Activated naive CD8-positive, alpha-beta T cell treated with anti-CD3 and anti-CD28 coated beads, Interleukin-2, amount 10 ng/mL, durations not matched to agents 7 days and 5 days (primary cell): ENCODE measurements at places on chromosomes 11 and 22.

DNA sequence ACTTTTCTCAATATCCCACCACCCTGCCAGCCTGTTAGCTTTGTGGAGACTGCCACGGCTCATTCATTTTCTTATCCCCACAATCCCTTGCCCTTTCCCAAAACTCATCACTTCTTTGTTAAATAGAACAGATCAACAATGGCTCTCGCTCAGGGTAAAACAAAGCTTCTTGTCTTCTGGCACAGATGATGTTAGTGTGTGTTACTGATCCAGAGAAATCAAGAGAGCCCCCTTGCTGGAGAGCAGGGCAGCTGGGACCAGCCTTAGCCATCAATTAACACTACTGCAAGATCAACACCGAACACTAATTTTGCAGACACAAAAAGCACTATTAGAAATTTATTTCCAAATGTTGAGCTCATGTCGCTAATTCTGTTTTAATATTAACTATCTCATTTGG is 420.9 kb downstream of the TENM4 start:
- no peak for DNase-seq

- peak; percentile 91 for DNase-seq
Observed at GRCh38 chr22:50469377-50470305, 5.2 kb downstream of the SBF1 start.

- peak; percentile 50 for DNase-seq
Observed at GRCh38 chr22:30940685-30941362, 27.8 kb downstream of the MORC2 start.

DNA sequence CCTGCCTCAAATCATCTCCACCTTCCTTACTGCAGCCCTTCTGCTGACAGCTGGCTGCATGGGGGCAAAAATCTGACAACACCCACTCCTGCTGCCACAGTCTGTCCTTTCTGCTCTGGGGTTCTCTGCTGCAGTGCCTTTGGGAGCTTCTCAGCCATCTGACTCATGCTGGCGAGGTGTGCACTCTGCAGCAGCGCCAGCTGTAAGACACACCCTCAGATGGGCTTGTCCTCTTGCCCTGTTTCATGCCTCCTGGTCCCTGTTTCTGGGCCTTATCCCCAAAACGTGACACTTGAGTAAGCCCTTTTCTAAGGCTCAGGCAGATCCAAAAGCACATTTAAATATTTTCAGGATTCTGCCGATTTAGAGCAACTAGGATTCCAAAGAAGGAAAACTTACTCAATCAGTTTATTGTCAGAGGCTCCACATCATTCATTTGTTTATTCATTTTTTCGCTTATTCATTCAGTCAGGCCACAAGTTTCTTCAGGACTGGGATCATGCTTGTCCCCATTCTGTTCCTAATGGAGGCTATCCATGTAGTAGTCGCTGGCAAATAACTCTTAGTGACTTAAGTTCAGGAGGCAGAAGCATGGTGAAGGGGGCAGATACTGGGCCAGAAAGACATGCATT is 60.2 kb downstream of the SMIM38 start:
- no peak for DNase-seq

GRCh38 chr11:128086794-128087193 is 500.6 kb downstream of the ETS1 start:
- DNase-seq, result no peak

GRCh38 chr11:45158891-45159605 is 12.6 kb downstream of the PRDM11 start:
- DNase-seq, result no peak

DNA sequence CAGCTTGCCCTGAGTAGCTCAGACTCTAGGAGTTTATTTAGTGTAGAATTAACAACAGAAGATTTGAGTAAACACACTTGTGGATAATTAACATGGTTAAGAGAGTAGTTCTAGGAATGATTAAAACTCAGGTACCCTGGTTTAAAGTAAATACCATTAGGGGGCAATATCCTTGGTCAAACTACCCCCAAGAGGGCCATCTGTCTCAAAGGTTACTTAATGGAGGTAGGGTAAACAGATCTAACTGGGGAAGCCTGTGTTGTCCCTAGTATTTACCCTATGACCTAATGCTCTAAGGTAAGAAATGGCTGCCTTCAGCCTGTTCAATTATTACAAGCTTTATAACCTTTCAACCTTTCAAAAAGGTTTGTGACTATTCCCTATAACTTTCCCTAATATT is 10.6 kb upstream of the GLYATL1 start:
- DNase-seq, result no peak

- no peak for DNase-seq
Observed at GRCh38 chr11:83046621-83047172, 25.0 kb downstream of the RAB30 start.

- peak; percentile 30 for DNase-seq
Observed at GRCh38 chr22:39150848-39151215, 1.6 kb downstream of the CBX7 start.

DNA sequence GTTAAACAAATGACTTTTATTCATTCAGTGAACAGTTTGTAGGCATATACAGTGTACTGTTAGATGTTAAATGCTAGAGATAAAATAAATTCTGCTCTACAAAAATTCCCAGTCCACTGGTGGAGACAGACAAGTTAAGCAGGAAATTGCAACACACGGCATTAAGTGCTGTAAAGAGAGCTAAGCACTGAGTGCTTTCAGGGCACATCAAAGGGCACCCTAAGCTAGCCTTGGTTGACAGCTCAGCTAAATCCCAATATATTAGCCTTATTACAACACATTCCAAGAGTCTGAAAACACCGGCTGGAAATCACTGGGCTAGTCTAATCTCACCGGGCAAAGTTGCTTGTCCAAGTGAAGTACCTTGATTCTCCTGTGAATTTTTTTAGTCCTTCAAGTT is 55.1 kb downstream of the NOX4 start:
- DNase-seq, result no peak

GRCh38 chr11:35619116-35619854 is 1.0 kb downstream of the FJX1 start:
- peak; percentile 41 for DNase-seq

DNA sequence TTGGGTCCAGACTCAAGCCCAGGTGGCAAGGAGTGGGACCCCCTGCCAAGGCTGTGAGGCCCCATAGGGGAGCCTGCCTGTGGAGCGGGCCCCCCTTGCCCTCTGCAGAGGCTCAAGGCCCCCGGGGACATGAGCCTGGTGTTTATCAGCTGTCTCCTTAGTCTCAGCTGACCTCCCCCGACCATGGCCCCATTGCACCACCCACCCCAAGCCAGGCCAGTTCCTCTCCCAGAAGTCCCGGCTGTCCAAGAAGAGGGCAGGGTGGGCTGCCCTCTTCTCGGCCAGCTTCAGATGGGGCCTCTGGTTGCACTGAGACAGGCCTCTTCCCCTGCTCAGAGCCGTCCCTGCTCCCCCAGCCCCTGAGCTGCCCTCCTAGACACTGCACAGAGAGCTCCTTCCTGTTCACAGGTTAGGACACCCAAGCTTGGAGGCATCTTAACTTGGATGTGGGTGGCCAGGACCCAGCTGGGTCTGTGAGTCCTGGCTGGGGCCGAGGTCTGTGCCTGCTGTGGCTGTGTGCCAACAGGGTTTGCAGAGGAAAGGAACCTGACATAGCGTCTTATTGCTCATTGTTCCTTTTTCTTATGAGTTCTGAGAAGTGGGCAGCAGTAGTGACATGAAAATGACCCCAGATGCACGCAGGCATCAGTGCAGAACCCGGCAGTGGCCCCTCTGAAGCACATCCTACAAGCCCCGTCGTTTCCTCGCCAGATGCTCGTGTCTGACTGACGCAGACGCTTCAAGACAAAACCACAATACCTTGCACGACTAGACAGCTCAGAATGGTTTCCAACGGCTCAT is 5.4 kb downstream of the TRABD start:
- DNase-seq, result peak; percentile 69

DNA sequence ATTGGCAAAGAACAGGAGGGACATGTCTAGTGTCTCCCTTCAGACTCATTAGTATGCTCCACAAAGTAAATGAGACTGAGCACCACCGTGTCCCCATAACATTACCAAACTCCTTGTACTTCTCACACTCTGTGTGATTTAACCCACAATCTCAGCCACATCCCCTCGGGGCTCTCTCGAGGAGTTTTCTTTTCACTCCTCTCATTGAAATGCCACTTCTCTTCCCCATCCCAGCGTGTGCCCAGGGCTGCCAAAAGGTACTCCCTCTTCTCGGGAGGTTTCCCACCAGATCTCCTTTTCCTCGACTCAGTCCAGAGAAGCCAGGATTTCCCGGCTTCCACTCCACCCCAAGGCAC is 1.1 kb downstream of the RBFOX2 start:
- DNase-seq, result no peak

GRCh38 chr11:63907808-63908530 is 9.0 kb downstream of the RCOR2 start:
- no peak for DNase-seq

- DNase-seq, result peak; percentile 71
Observed at GRCh38 chr22:37428649-37429586, 1.6 kb upstream of the ELFN2 start.

DNA sequence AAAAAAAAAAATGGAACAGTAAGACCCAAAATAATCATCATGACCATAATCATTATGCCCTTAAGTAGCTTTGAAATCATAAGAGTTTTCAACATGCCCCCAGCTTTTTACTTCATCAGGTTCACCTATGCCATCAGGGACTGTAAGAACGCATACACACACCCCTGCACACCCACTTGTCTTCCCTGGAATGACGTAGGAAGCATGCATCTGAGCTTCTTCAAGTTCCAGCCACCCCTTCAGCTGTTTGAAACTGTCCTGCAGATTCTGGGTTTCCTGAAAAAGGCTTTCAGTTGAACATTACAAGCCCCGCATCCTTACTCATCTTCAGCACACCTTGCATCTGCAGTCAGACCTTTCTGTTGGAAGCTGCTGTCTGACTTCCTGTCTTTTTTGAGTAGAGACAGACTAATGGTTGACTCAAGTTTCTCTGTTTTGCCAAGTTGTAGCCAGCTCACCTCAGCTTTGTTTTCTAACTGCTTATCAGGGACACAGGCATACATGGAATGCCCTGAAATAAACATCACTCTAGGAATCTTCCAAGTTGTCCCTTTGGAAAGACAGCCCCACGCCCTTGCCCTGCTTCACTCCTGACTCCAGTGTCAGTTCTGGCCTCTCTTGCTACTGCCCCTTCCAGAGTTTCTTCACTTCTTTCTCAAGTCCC is 37.0 kb downstream of the ARHGAP1 start:
- no peak for DNase-seq

DNA sequence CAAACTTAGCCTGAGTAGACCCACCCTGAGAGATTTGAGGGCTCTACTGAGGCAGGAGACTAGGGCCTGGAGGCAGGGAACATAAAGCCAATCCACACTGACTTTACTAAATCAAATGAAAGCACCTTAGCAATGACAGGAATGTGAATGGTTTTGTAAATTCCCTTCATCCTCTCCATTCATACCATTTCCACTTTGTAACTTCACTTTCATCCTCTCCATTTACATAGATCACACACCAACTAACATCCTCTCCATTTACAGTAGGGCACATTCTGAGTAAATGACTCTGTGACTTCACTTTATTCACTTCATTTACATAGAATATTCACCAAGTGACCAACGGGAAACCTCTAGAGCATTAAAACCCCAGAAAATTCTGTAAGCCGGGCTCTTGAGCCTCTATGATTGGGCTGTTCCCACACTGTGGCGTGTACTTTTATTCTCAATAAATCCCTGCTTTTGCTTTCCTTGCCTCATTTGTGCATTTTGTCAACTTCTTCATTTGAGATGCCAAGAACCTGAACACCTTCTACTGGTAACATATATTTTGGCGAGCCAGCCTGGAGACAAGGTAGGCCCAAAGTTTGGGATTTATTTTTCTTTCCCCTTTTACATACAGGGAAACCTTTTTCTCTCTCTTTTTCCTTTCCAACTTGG is 82.9 kb downstream of the PIWIL4 start:
- DNase-seq, result no peak

DNA sequence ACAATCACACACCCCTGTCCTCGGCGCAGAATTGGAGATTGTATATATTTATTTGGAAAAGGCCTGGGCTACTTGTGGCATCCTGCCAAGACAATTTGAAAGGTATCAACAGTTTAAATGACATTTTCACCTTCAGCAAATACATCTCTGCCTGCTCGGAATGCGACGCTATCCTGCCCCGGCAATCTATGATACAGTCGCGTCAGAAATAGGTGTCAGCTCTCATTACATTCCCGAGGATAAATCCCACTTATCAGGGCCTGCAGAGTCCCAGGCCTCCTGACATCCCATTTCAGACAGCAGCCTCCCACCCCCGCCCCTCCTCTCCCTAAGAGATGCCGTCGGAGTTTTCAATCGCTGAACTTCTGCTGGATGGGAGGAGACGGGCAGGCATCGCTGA is 114.7 kb downstream of the BRD1 start:
- no peak for DNase-seq

DNA sequence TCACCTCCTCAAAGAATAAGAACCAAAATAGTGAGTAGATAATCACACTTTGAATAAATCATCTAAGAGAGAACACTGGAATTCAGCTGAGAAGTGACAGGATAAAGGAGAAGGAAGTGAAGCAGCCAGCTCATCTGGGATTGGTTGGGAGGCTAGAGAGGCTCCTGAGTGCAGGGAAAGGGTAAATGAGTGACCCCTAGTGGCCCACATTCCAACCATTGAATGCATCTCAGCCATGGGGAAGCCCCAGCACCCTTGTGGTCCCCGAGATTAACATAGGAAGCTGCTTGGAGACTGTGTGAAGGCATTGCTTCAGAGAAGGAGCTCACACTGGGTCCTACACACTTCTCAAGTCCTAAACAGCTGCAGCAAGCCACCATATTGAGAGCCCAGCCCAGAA is 82.3 kb downstream of the JRKL start:
- DNase-seq, result no peak

GRCh38 chr11:105074166-105074530 is 29.0 kb upstream of the CARD16 start:
- DNase-seq, result no peak

- no peak for DNase-seq
Observed at GRCh38 chr11:90344546-90344945, 121.7 kb upstream of the CHORDC1 start.

GRCh38 chr11:16825101-16825500 is 86.7 kb downstream of the C11orf58 start:
- DNase-seq, result no peak

DNA sequence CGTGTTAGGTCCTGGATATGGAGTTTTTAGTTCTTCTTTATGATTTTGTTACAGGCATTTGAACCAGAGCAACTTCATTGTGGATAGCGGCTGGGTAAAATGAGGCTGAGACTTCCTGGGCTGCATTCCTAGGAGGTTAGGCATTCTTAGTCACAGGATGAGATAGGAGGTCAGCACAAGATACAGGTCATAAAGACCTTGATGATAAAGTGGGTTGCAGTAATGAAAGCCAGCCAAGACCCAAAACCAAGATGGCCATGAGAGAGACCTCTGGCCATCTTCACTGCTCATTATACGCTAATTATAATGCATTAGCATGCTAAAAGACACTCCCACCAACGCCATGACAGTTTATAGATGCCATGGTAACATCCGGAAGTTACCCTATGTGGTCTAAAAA is 23.4 kb upstream of the CLMP start:
- no peak for DNase-seq
